NCI-H774 (cell line): ENCODE measurements at places on chromosomes 3 and 15.

GRCh38 chr15:43246261-43246774, 20.4 kb downstream of the TGM5 start:
- no peak for DNase-seq

DNA sequence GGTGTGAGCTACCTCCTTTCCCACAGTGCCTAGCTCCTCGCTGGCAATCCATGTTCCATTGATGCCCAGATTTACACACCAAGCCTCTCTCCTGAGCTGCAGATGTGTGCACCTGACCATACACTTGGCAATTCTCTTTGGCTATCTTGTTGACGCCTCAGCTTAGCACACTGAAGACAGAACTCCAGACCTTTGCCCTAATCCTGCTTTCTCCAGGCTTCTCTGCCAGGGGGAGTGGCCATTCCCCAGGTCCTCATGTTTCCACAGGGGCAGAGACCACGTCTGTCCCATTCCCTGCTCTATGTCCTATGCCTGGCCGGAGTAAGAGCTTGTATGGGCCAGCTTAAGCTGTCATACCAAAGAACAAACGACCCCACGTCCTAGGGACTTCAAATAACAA, 30.2 kb upstream of the ALDH1L1 start:
- DNase-seq: no peak

DNA sequence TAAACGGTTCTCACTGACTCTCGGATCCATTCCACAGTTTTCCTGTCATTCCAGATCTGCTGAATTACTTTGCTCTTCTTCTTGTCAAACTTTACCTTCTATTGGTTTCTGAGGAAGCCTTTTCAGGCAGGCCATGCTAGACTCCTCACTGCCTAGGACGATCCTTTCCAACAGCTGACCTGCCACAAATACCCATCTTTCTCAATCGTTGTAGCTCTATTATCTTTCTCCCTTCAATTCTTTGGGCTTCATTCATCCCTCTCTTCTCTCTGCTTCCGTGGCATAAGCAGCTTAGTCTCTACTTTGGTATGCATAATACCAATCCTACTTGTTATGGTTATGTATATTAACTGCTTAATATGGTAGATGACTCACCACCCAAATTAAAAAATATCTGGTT, 421.8 kb downstream of the NLGN1 start:
- no peak for DNase-seq

GRCh38 chr15:89127054-89127702, 38.9 kb downstream of the ABHD2 start:
- DNase-seq: no peak

DNA sequence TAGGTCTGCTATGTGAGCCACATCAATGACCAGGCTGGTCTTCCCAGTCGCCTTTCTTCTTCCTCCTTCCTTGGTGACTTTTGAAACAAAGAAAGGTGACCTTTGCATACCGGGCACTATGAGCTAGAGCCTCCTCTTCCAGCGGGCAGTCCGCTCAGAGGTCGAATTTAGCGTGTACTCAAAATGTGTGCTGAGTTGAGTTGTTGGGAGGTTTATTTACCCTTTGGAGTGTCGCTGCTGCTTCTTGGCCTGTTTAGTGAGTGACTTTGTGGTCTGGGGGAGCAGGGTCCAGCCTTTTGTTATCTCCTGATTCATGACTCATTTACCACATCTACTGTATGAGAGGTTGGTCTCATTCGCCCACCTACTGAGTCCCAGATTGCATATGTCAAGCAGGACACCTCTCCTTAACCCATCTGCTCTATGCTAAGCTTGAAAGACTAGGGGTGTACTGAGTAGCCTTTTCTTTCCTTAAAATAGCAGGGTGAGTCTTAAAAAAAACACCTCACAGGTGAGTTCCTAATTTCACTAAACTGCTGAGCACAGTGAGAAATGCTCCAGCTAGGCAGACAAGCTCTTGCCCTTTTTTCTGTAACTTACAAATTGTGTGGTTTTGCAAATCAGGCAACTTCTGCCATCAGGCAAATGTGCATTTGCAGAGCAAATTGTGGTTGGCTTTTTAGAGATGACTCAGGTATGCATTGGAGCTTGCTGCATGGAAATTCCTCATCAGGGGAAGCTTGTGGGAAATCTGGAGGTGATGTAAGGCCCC, 3.2 kb upstream of the SIAH2 start:
- DNase-seq: no peak

DNA sequence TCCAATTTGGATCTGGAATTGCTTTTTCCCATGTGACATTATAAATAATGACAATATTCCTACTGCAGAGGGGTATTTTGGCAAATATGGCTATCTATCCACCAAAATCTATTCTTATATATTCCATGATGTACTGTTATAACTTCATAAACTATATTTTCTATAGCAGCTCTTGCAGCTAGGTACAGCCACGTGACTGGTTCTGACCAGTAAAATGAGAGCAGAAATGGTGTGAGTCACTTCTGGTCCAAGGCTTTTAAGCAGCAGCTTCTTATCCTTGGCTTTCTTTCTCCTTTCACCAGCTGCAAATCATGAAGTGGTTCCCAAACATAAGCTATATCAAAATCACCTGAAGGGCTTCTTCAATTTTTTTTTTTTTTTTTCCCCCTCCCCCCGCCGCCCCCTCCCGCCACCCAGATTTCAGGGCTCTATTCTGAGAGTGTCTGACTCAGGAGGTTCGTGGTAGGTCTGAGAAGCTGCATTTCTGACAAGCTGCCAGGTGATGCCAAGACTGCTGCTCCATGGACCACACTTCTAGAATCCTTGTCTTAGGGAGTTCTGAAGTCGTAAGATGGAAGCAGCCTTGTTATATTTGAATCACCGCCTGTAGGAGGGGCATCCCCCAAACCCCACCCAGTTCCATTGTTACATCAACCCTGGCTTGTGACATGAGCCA, 357.5 kb downstream of the CHST2 start:
- no peak for DNase-seq

GRCh38 chr3:42557854-42558253, 23.9 kb downstream of the SEC22C start:
- no peak for DNase-seq

GRCh38 chr3:194993896-194994295, 277.1 kb downstream of the XXYLT1 start:
- DNase-seq: no peak

DNA sequence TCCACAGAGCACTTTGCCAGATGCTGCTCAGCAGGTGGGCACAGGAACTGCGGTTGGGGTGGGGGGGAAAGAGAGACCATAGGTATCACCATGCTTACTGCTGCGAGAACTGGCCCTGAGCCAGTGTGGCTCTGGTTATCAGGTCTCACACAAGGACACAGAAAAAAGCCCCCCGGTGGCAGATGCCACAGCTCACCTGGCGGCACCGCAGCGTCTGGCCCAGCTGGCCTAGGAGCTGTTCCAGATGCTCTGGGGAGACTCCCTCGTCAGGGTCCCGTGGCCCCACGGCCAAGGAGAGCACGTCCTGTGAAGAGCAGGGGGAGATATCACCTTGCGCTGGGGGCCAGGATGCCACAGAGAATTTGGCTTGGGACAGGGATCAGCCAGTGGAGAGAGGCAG, 10.8 kb downstream of the CDAN1 start:
- DNase-seq: no peak

- no peak for DNase-seq
Measured at GRCh38 chr3:73575519-73575918, 49.2 kb downstream of the PDZRN3 start.

- no peak for DNase-seq
Measured at GRCh38 chr3:106103383-106103782, 234.6 kb upstream of the CBLB start.

DNA sequence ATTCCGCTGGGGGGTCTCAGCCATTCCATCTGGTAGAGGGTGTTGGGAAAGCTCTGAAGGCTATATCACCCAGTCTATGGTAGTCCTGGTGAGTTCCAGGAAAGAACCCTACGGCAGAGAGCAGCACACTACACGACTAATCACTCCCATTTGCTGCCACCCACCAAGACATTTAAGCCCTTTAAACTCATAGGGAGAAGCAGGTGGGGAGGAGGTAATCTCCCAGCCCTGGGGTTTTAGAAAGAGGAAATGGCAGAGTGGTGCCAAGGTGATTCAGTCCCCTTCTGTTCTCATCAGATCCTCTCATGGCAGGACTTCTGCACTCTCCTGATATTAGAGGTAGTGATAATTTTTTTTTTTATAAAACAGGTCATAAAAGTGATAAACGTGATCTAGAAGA, 10.6 kb upstream of the VWA5B2 start:
- DNase-seq: no peak

DNA sequence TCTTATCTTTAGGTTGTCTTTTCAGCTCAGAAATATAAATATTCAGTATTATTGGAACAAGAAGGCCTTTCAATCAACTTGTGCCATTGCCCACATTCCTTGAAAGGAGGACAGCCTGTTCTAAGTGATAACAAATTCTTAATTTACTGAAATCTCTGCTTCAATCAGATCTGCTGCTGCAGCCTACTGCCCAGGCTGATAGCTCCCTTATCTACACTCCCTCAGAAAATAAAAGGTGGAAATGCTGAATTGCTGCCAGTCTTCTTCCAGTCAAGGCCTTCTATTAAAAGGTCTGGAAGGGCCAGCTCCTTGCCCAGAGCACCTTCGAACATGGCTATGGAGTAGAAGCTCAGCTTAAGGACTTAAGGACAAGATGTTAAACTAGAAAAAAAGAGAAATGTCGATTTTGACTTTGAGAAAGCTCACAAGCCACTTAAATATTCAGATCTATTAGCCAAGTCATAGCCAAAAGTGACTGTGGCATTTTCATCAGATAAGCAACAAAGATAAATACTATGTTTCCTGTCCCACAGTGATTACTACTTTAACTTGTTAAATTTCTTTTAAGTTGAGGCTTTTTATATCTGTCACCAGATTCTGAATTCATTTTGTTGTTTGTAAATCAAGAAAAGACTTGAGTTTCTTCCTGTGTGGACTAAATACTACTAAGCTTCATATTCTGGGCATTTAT, 480.5 kb upstream of the CBLB start:
- no peak for DNase-seq

DNA sequence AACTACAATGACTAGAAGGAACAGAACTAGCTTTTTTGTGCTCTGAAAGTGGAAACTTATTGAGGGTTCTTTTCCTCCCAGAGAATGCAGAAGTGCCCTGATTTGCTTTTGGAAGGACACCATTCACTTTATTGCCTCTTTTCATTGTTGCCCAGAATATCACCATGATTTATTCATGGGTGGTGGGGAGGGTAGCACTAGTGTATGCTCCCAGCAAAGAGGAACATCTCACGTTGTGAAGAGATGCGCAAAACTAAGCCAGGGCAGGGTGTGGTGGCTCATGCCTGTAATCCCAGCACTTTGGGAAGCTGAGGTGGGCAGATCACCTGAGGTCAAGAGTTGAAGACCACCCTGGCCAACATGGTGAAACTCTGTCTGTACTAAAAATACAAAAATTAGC, 31.4 kb downstream of the FLNB start:
- no peak for DNase-seq

GRCh38 chr15:78540871-78541743, 863 bp downstream of the PSMA4 start:
- no peak for DNase-seq

DNA sequence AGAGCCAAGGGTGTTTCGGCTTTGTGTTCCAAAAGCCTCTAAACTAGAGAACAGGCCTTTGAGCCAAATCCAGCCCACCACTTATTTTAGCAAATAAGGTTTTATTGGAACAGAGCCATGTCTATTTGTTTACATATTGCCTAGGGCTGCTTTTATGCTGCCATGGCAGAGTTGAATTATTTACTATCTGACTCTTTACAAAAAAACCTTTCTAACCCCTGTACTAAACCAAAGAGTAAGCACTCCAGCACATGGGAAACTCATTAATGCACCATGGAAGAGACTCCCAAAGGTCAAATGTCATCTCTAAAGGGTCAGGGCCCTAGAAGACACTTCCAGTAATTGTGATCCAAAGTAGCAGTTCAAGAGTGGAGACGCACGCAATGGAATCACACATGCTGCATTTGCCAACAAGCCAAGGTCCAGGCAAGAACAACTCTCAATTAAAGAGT, 22.3 kb downstream of the OSBPL10 start:
- peak; percentile 27 for DNase-seq

GRCh38 chr3:182212479-182213076, 500.9 kb downstream of the SOX2 start:
- peak; percentile 99 for DNase-seq

GRCh38 chr15:79307251-79307650, 3.7 kb upstream of the TMED3 start:
- no peak for DNase-seq

- DNase-seq: no peak
Measured at GRCh38 chr3:141913150-141913811, 36.8 kb downstream of the ATP1B3 start.

- DNase-seq: no peak
Measured at GRCh38 chr3:119647843-119648575, 12.4 kb downstream of the POPDC2 start.

DNA sequence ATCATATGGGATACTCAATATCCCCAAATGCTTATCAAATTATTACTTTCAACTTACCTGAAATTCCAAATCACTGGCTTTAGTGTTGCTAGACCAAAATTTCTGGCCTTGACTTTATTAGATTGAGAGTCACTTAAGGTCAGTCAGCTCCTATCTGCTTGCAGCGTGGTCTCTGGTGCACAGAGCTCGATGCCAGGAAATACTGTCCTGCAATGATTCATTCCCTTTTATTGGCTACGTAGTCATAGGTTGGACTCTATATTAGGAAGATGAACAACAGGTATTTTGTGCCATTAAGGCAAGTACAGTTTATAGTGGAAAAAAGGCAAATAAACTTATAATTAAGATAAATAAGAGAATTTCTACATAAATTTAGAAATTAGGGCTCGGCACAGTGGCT, 378.6 kb upstream of the MCTP2 start:
- DNase-seq: no peak

DNA sequence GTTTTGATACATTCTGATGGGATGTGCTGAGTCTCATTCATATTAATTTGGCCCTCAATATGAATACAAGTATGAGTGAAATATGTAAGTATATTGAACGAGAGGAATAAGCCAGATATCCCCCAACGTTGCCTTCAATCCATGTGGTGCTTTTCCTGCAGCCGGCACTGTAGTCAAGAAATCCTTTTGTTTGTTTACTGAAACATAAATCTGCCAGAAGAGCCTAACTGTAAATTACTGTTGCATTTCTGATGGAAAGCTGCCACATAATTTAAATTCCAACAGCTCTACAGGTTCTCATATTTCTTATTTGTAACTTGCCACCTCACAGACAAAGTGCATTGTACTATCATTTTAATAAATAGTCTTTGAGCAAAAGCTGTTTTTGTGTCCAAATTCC, 314.0 kb downstream of the KBTBD8 start:
- no peak for DNase-seq
